K562 (cell line): ENCODE measurements at places on chromosomes 4 and X. TPM values are rescaled to one million over a fixed set of nuclear protein-coding genes. Genes with fewer than 3 reads are reported as not detected.
A peak's percentile ranks its signal among the peaks of the same experiment; 100 is the strongest.

GRCh38 chr4:59971952-59972351 lies 1228.2 kb upstream of the ADGRL3 start:
- no peak overlapping the region for H3K27ac ChIP-seq
- no peak overlapping the region for H3K4me3 ChIP-seq
- H3K27me3 ChIP-seq, result no peaks in the 10 kb centered on the region
- no peak for DNase-seq
- H3K36me3 ChIP-seq, result no peaks in the 10 kb centered on the region
- no peaks in the 10 kb centered on the region for H3K4me1 ChIP-seq

VEGFC gene
- total RNA-seq, result not detected in 2 replicates

GRCh38 chrX:148913971-148914370 lies 413.6 kb downstream of the AFF2 start:
- no peak overlapping the region for H3K27ac ChIP-seq
- no peaks in the 10 kb centered on the region for H3K27me3 ChIP-seq
- no peaks in the 10 kb centered on the region for H3K4me1 ChIP-seq
- DNase-seq, result no peak

GRCh38 chr4:20367446-20367845 lies 115.7 kb downstream of the SLIT2 start:
- H3K4me3 ChIP-seq, result no peak overlapping the region
- no peak for DNase-seq
- H3K27ac ChIP-seq, result no peak overlapping the region
- H3K4me1 ChIP-seq, result no peaks in the 10 kb centered on the region
- no peaks in the 10 kb centered on the region for H3K27me3 ChIP-seq

- DNase-seq, result no peak
- no peak overlapping the region for H3K27ac ChIP-seq
Measured at GRCh38 chr4:83320548-83320947, 14.1 kb downstream of the HPSE start.

- H3K27me3 ChIP-seq, result no peaks in the 10 kb centered on the region
- no peaks in the 10 kb centered on the region for H3K36me3 ChIP-seq
- H3K4me3 ChIP-seq, result no peak overlapping the region
- H3K27ac ChIP-seq, result no peak overlapping the region
- no peaks in the 10 kb centered on the region for H3K4me1 ChIP-seq
Measured at GRCh38 chr4:181420950-181421349, 822.3 kb upstream of the TENM3 start.

DNA sequence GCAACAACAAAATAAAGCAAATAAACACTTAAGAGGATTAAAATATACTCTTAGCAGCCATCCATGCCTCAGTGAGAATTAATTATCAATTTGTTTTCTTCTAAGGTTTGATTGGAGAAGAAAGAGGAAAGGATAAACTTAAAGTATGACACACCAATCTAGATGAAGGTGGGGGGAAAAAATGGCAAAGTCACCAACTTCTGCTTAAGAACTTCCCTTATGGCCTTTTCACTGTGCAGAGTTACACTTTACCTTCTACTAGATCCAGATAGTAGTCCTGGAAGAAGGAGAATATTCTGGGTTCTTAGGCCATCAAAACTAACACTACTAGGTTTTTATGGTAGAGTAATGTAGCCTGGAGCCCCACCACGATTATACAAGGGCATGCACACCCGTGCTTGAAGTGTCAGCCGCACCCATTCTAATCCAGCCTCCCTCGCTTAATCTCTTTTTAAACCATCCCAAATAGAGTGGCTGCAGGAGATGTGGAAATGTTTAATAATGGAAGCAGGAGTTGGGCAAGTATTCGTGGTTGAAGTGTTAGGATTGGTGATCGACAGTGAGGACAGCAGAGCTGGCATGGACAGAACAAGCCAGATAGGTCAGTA lies 14.1 kb downstream of the ENPEP start:
- H3K27me3 ChIP-seq, result no peaks in the 10 kb centered on the region
- no peaks in the 10 kb centered on the region for H3K36me3 ChIP-seq
- no peak overlapping the region for H3K4me3 ChIP-seq

GLRA3 gene
- 0.11 TPM in 1 of 2 replicates, not detected in the other for total RNA-seq

- H3K4me1 ChIP-seq, result no peaks in the 10 kb centered on the region
- no peak overlapping the region for H3K27ac ChIP-seq
- H3K4me3 ChIP-seq, result no peak overlapping the region
- no peaks in the 10 kb centered on the region for H3K36me3 ChIP-seq
- DNase-seq, result no peak
- H3K27me3 ChIP-seq, result no peaks in the 10 kb centered on the region
Measured at GRCh38 chrX:38277136-38277535, 50.2 kb downstream of the RPGR start.

DNA sequence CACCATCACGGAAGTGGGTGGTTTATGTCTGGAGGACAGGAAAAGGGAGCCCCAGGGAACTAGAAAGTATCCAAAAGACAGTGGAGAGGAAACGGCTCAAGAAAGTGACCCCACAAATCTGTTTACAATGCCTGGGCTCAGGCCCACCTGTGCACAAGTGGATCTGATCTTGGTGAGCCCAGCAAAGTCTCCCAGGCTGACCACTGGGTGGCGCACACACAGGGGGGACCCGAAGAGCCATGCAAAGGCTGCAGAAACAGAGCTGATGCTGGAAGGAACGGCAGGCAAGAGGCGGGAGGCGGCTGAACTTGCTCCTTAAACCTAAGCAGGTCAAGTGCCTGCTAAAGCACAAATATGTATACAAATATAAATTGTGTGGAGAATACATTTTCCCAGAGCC lies 9.6 kb downstream of the HAUS7 start:
- peaks cover 82% of the 10 kb centered on the region for H3K36me3 ChIP-seq
- no peaks in the 10 kb centered on the region for H3K4me1 ChIP-seq
- no peak overlapping the region for H3K4me3 ChIP-seq
- H3K27ac ChIP-seq, result no peak overlapping the region
- no peaks in the 10 kb centered on the region for H3K27me3 ChIP-seq
- peak; percentile 53 for DNase-seq

DNA sequence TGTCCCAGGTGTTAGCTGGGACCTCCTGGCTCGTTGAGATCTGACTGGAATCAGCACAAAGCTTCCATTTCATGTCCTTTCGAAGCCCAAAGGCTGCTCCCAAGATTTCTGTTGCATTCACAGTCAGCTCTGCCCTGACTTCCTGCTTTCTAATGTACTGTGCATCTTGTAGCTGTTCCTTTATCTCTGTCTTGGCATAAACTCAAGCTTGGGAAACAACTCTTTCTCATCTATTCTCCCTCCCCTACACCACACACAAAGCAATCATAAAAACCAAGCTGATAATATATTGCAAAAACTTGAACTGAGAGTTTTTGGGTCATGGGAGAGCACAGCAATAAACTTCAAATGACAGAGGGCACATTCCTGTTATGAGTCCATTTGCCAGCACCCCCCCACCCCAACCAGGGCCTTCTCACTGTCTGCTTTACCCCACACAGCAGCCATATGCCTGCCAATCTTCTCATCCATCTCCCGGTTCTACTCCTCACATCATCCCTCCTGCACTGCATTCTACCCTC lies 76.3 kb downstream of the SYNPO2 start:
- no peak for DNase-seq
- no peaks in the 10 kb centered on the region for H3K36me3 ChIP-seq
- no peak overlapping the region for H3K4me3 ChIP-seq
- no peaks in the 10 kb centered on the region for H3K4me1 ChIP-seq

DNA sequence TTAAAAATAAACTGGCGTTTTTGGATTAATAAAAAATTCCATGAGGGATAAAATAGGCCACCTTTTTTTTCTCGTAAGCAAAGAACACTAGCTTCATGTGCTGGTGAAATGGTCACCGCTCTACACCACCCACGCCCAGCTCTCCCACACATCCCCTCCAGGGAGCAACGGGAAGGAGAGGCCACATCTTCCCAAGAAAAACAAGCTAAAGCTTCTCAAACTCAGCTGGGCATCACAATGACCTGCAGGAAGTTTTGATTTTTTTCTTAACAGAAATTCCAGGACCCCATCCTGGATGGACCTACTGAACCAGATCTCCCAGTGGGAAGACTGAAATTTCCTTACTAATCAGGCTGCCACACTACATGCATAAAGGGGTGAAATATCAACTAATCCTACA lies 9.8 kb downstream of the TSPAN5 start:
- no peak overlapping the region for H3K4me3 ChIP-seq
- H3K4me1 ChIP-seq, result no peaks in the 10 kb centered on the region
- no peak for DNase-seq
- no peaks in the 10 kb centered on the region; the same call in 2 of the 3 replicates for H3K27me3 ChIP-seq

GRCh38 chr4:11149612-11150259 lies 279.0 kb downstream of the HS3ST1 start:
- no peak overlapping the region for H3K27ac ChIP-seq
- H3K27me3 ChIP-seq, result no peaks in the 10 kb centered on the region
- no peak overlapping the region for H3K4me3 ChIP-seq
- H3K4me1 ChIP-seq, result no peaks in the 10 kb centered on the region
- H3K36me3 ChIP-seq, result no peaks in the 10 kb centered on the region

DNA sequence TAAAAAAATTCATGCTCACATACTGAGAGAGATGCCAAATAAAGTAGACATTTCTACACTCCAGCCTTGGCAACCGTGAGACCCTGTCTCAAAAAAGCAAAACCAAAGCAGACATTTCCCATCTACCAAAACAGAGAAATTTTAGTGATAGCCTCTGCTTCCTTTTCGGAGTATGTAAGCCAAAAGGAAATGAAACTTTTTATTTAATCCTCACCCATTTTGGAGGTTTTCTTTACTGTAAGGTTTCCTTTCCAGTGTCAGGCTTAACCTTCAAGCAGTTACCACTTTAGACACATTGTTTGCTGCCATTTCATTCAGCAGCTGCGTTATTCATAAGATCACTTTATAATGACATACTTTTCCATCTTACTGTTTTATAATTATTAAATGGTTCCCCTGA lies 15.9 kb downstream of the ADD1 start:
- peaks cover 12% of the 10 kb centered on the region; the same call in 2 of the 3 replicates for H3K36me3 ChIP-seq
- no peaks in the 10 kb centered on the region for H3K27me3 ChIP-seq
- no peak overlapping the region for H3K4me3 ChIP-seq
- H3K4me1 ChIP-seq, result peaks cover 15% of the 10 kb centered on the region
- no peak for DNase-seq
- no peak overlapping the region for H3K27ac ChIP-seq

GRCh38 chr4:124710911-124711310 lies 1.6 kb downstream of the ANKRD50 start:
- peaks cover 9% of the 10 kb centered on the region for H3K4me1 ChIP-seq
- peak overlapping the region; percentile 87; the same call in 2 of the 3 replicates for H3K27ac ChIP-seq
- H3K36me3 ChIP-seq, result peaks cover 11% of the 10 kb centered on the region
- H3K4me3 ChIP-seq, result peak overlapping the region; percentile 78
- no peaks in the 10 kb centered on the region for H3K27me3 ChIP-seq
